ENCODE measurements at places on chromosomes 7 and 10.

GRCh38 chr10:88069338-88069737, 205.9 kb downstream of the PTEN start:
- DNase-seq = no peak

DNA sequence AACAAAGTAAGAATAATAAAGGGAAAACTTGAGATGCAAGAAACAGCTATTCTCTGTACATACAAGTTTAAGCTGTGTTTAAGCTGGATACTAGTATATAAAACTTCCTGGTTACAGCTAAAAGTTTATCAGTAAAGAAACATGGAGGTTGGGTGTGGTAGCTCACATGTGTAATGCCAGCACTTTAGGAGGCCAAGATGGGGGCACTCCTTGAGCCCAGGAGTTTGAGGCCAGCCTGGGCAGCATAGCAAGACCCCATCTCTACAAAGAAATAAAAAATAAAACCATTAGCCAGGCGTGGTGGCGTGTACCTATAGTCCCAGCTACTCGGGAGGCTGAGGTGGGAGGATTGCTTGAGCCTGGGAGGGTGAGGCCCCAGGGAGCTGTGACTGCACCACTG, 3.2 kb downstream of the RSU1 start:
- no peak for DNase-seq

GRCh38 chr7:75534727-75535307, 42.7 kb downstream of the SPDYE5 start:
- DNase-seq = no peak

DNA sequence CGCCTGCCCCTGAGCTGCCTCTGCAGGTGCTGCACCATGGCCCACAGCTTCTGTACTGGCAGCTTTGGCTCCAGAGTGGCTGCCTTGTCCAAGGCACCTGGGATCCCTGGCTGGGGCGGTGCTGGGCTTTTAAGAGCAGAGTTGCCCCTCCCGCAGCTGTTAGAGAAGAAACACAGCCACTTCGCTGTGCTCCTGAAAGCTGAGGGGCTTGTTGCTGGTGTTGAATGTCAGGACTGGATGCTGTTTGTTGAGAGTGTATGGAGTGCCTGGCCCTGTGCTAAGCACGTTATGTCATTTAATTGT, 6.2 kb downstream of the FAM241B start:
- DNase-seq = no peak

- DNase-seq = no peak
Observed at GRCh38 chr7:46811529-46811928, 770.4 kb downstream of the TNS3 start.
